ENCODE measurements at places on chromosomes 4 and X.

DNA sequence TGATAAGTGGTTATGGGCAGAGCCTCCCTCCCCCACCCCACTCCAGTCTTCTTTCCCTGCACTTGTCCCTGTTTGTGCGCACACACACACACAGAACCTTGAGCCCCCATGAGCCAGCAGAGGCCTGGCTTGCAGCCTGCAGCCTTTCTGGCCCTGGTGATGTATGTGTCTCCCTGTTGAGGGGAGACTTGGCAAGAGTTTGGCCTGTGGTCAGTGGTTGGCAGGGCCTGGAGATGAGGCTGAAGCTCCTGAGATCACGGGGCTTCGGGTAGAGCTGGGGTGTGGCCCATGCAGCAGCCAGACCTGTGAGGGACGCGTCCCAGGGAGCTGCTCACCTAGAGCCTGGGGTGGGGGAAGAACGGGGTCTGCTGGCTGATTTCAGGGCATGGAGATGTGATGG lies 2.3 kb downstream of the GPR173 start:
- no peak for DNase-seq

- DNase-seq: no peak
Measured at GRCh38 chr4:178812866-178813265, 1370.6 kb upstream of the AGA start.

DNA sequence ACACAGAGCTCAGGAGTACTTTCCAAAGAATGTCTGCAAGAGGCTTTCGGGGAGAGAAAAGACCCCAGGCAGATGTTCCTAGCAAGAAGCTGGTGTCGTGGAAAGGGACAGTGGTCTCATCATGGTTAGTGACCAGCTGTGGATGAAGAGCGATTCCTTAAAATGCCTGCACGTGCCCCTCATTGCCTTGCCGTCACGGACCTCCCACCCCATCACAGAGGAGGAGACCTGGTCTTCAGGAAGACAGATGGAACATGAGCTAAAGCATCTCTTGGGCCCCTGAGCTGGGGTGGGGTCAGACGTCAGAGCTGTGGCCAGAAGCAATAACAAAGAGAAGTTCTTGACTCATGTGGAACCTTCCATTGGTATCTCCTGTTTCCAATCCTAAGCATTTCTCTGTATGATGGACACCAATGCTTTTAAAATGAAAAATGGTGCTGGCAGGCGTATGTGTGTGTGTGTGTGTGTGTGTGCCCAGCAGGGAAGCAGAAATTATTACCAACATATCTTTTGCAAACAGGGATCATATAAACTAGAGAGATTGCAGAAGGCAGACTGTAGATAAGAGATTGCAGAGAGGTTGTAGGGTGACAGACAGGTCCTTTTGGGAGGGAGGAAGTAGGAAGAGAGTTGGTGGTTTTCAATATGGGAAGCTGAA lies 25.2 kb upstream of the ASMTL start:
- no peak for DNase-seq

GRCh38 chr4:44756559-44756958 lies 30.2 kb upstream of the GNPDA2 start:
- DNase-seq: no peak

DNA sequence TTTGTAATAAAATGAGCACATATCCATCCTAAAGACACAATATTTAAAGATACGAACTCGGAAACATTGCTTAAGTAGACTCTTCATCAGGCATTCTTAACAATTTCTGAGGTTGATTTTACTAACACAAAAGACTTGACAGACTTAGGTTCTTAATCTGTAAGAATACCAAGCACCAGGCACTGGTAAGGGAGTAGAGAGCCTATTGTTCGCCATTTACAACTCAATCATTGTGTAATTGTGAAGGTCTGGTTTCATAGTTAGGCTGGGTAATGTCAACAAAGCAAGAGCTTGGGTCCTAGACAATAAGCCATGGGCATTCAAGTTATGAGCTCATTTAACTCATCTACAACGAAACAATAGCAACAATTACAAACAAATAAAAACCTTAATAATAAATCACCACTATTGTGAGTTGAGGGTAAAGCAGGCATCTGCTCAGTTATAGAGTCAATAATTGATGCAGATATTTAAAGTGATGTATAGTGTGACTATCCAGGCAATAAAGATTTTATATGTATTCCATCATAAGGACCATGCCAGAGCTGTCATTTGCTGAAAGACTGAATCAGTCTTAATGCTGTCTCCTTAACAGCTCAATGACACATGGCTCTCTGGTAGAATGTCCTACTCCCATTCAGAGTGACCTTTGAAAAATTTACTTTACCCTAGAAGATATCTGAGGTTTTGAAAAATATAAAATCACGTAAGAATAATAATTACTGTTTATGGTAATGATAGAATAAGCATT lies 664.0 kb upstream of the PCDH7 start:
- no peak for DNase-seq

DNA sequence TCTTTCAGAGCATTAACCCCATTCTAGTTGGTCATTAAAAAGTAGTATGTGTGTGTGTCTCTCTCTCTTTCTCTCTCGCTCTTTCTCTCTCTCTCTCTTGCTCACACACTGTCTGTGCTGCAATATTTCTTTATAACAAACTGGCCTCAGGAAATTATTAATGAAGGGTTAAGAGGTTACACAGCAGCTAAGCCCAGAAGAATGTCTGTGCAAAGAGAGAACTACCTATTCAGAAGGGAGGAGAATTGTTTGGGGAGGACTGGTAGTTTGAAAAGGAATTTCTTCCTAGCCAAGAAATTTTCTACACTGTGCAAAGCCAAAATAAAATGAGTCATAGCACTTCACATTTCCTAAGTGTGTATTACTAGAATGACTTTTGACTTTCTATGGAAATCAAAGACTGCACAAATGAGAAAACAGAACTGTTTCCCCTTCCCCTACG lies 22.2 kb downstream of the PDGFC start:
- DNase-seq: no peak

- no peak for DNase-seq
Measured at GRCh38 chr4:94371290-94371689, 28.7 kb upstream of the HPGDS start.

DNA sequence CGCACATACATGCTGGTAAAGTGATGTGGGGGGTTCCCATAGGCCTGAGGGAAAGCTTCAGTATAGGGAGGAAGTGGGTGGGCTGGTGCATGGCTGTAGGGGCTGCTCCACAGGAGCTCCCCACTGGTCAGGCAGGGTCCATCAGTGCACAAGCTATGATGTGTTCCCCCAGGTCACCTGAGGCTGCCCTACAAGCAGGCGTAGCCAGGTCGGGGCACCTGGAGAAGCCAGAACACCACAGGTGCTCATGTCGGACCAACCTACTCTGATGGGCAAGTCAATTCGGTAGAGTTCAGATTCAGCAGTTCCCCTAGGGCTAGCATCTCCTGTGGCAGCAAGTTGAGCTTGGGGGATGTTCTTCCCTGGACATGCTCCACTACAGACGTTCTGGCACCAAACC lies 103.3 kb upstream of the EPHA5 start:
- no peak for DNase-seq

DNA sequence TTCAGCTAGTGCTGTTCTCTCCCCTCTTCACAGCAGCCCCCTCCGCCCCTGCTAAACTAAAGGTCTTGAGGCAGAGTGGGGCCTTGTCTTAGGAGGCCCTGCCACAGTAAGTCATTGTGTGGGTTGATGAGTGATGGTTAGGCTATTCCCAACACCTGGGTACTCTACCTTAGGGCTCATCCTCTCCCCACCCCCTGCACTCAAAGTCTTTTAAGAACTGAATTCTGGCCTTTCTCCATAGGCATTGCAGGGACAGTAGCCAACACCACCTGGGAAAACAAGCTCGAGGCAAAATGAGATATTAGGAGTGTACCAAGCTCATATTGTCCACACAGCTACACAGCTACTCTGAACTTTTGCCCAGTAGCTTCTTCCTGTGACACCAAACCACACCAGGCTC lies 42.5 kb downstream of the RAB40AL start:
- no peak for DNase-seq

GRCh38 chr4:4862071-4862551 lies 2.6 kb downstream of the MSX1 start:
- no peak for DNase-seq

DNA sequence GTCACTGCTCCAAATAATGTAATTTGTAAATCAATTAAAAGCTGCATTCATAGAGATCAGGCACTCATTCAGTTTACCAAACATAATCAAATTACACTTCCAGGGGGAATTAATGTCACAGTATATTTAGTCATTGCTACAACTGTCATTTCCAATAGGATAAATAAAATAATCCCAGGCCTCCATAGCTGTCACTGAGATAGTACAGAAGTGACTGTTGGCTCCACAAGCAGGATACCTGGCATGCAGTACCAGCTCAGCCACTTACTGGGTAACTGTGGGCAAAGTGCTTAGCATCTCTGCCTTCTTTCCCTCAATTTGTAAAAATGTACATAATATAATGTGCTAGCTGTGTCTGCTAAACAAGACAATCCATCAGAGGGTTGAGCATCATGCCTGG lies 128.1 kb downstream of the CAMK2D start:
- DNase-seq: no peak

- DNase-seq: no peak
Measured at GRCh38 chr4:172707622-172708021, 461.0 kb upstream of the GALNT7 start.

DNA sequence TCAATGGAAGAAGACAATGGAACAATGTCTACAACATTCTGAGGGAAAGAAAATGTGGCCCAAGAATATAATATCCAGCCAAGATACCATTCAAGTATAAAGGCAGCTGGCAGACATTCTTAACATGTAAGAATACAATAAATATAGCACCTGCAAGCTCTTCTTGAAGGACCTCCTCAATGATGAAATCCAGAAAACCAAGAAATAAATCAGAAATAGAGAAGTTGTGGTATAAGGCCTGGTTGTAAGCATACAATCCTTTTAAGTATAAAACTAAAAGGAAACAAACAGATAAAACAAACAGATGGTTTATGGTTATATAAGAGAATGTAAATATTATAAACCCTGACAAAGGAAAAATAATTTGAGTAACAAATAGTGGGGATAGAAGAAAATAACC lies 33.4 kb downstream of the SYTL4 start:
- no peak for DNase-seq

DNA sequence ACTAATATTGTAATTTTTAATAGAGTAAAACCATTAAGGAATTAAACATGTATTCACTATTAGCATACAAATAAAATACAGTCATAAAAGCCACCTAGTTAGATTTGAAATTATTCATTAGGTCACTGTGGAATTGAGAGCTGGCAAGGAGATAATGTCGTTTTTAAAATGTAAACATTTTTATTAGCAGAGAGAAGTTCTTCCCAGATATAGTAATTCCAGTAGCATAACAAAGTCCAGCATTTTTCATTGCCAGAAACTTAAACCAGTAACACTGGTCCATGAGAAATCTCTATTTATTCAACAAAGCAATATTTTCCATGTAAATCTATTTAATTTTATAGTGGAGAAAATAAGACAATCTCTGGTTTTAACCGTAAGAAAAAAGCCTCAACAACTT lies 17.5 kb downstream of the ENOX2 start:
- no peak for DNase-seq

DNA sequence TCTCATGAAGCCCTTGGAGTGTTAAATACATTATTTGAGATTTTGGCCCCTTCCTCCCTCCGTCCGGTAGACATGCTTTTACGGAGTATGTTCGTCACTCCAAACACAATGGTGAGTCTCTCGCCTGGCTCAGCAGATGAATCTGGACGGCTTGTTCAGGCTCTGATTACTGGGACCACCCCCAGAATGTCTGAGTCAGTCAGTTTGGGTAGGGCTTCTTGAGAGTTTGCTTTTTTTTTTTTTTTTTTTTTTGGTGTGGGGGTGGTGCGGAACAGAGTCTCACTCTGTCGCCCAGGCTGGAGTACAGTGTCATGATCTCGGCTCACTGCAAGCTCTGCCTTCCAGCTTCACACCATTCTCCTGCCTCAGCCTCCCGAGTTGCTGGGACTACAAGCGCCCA lies 62.4 kb upstream of the MSANTD1 start:
- no peak for DNase-seq

DNA sequence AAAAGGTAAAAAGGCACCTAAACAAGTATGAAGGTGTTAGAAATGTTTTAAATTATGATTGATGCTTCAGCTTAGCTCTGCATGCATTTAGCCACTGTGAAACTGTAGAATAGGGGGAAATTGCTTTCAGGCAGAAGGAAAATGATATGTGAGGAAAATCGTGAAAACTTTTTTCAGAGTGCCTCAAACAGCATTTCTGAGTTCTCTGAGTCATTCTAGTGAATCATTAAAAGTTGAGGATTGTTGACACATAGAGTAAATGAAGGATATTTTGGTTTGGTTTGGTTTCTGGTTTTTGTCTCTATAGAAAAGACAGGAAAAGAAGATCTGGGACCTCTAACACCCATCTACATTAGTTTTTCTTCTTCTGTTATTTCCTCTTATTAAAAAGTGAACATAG lies 332.5 kb upstream of the TRAM1L1 start:
- no peak for DNase-seq

DNA sequence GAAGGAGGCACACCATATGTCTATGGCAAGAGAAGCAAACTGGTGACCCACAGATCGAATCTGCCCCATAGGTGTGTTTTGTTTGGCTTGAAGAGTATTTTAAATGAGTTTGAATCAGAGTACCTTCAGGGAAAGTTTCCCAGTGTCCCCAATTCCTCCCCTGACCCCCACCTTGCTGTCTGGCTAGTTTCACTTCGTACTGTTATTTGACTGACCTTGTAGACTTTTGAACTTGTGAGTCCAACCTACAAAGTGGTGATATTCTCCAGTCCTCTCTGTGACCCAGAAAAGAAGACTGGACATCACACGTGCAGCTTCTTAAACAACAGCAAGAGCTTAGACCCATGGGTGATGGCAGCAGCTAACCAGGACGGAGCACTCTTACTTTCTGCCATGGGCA lies 39.4 kb downstream of the PHKA2 start:
- no peak for DNase-seq

- DNase-seq: no peak
Measured at GRCh38 chr4:26418850-26419249, 71.4 kb downstream of the CCKAR start.

GRCh38 chr4:170162416-170162815 lies 72.7 kb upstream of the AADAT start:
- DNase-seq: no peak

DNA sequence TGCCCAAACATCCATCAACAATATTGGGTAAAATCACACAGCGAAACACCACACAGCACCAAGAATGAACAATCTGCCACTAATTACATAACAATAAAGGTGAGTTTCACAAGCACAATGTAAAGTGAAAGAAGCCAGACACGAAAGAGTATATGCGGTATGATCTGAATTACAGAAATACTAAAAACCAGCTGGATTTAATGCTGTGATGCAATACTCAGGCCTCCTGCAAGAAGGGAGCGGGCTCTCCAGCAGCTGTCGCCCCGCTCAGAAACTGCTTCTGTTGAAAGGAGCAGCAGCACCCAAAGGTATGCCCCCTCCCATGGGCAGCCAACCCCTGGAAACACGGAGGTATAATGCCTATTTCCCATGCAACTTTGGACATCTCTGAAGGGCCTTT lies 77.0 kb downstream of the PAPSS1 start:
- DNase-seq: no peak

- no peak for DNase-seq
Measured at GRCh38 chr4:26130173-26130572, 190.6 kb upstream of the RBPJ start.
